ENCODE measurements at places on chromosomes 7 and 10.

GRCh38 chr7:157907091-157907490, 570.3 kb downstream of the DNAJB6 start:
- no peak for DNase-seq

GRCh38 chr10:22903694-22904093, 24.2 kb upstream of the ARMC3 start:
- no peak for DNase-seq

DNA sequence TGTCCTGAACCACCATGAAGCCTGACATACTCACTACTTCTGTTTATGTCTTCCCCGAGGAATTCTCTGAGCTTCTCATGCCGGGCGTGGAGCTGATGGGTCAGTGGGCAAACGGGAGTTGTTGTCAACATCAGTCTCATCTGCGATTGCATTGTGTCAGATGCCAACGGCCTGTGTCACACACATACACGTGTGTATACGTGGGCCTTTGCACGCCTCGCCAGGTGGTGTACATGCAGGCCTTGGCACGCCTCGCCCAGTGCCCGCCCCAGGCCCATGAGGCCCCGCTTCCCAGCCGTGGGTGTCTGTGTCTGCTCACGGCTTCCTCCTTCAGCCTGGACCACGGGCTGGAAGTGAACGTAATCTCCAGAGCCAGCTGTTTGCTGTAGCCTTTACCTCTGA, 7.5 kb upstream of the CSGALNACT2 start:
- no peak for DNase-seq

GRCh38 chr10:48459270-48460150, 145.4 kb downstream of the ARHGAP22 start:
- no peak for DNase-seq
